ENCODE measurements at places on chromosomes 16 and 17. TPM values are rescaled to one million over a fixed set of nuclear protein-coding genes. Genes with fewer than 3 reads are reported as not detected.

The DERL2 gene
- total RNA-seq: 29.0 TPM

The CEP295NL gene
- total RNA-seq: 5.6 TPM

The SBK1 gene
- total RNA-seq: not detected

The RGS9 gene
- total RNA-seq: 2.6 TPM

The LLGL2 gene
- 2.2 TPM for total RNA-seq

The CMTM4 gene
- total RNA-seq: 20.7 TPM

The ACE gene
- total RNA-seq: 1.3 TPM

The BAIAP3 gene
- total RNA-seq: 0.32 TPM

The SLC2A4 gene
- total RNA-seq: not detected

The JUP gene
- total RNA-seq: 83.8 TPM

The CLEC18C gene
- 0.43 TPM for total RNA-seq

The PRSS36 gene
- under 0.01 TPM for total RNA-seq

The CA4 gene
- total RNA-seq: not detected

The AURKB gene
- total RNA-seq: 19.0 TPM

The PRAC1 gene
- not detected for total RNA-seq

The TMC8 gene
- total RNA-seq: not detected

The RAB34 gene
- total RNA-seq: 185 TPM

The ADGRG1 gene
- total RNA-seq: 0.97 TPM

The HIGD1B gene
- not detected for total RNA-seq

The GH2 gene
- not detected for total RNA-seq

The PDILT gene
- not detected for total RNA-seq

The KATNIP gene
- 25.1 TPM for total RNA-seq

The TMEM106A gene
- total RNA-seq: 11.7 TPM

The RTN4RL1 gene
- 0.43 TPM for total RNA-seq

The RETREG3 gene
- total RNA-seq: 80.3 TPM

The ENGASE gene
- 9.0 TPM for total RNA-seq

The TBC1D3G gene
- total RNA-seq: not detected

The EPOP gene
- 1.3 TPM for total RNA-seq

The CAPN15 gene
- 37.1 TPM for total RNA-seq

The GRIN2A gene
- under 0.01 TPM for total RNA-seq

The DNAH9 gene
- total RNA-seq: not detected

The VAT1L gene
- total RNA-seq: 59.3 TPM

The MMP28 gene
- total RNA-seq: under 0.01 TPM

The PIRT gene
- total RNA-seq: not detected

The USP22 gene
- 258 TPM for total RNA-seq

The TERB1 gene
- total RNA-seq: under 0.01 TPM

The EME1 gene
- total RNA-seq: 4.5 TPM

The CDR2L gene
- 31.9 TPM for total RNA-seq

The TAOK1 gene
- total RNA-seq: 64.1 TPM

The PTGES3L gene
- 1.3 TPM for total RNA-seq

The MYADML2 gene
- not detected for total RNA-seq

The TAT gene
- not detected for total RNA-seq

The CRYM gene
- 0.32 TPM for total RNA-seq

The SKAP1 gene
- not detected for total RNA-seq

The TUFM gene
- 94.6 TPM for total RNA-seq

The KRTAP4-3 gene
- total RNA-seq: not detected

The EFCAB5 gene
- under 0.01 TPM for total RNA-seq

The GNGT2 gene
- not detected for total RNA-seq

The KRTAP9-4 gene
- not detected for total RNA-seq

The HOXB4 gene
- 1.7 TPM for total RNA-seq

The SHCBP1 gene
- total RNA-seq: 31.5 TPM

The KIF22 gene
- total RNA-seq: 32.5 TPM

The CDT1 gene
- total RNA-seq: 12.6 TPM

The OSGIN1 gene
- 3.2 TPM for total RNA-seq

The SHMT1 gene
- 13.2 TPM for total RNA-seq

The TBC1D26 gene
- not detected for total RNA-seq

The TSEN54 gene
- total RNA-seq: 12.1 TPM

The CCL4 gene
- total RNA-seq: not detected
